Stimulated activated CD8-positive, alpha-beta memory T cell treated with anti-CD3 and anti-CD28 coated beads, Interleukin-7, amount 100 ng/mL, for 4 hours (primary cell): ENCODE measurements at places on chromosomes 2 and 18.

DNA sequence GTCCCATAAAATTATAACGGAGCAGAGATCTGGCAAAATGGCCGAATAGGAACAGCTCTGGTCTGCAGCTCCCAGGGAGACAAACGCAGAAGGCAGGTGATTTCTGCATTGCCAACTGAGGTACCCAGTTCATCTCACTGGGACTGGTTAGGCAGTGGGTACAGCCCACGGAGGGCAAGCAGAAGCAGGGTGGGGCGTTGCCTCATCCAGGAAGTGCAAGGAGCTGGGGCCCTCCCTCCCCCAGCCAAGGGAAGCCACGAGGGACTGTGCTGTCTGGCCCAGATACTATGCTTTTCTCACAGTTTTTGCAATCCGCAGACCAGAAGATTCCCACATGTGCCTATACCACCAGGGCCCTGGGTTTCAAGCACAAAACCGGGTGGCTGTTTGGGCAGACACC lies 22.8 kb downstream of the ICA1L start:
- DNase-seq: no peak

GRCh38 chr2:101574622-101575021 lies 99.7 kb upstream of the RFX8 start:
- no peak for DNase-seq

GRCh38 chr2:219461047-219461514 lies 26.4 kb downstream of the SPEG start:
- DNase-seq: no peak

DNA sequence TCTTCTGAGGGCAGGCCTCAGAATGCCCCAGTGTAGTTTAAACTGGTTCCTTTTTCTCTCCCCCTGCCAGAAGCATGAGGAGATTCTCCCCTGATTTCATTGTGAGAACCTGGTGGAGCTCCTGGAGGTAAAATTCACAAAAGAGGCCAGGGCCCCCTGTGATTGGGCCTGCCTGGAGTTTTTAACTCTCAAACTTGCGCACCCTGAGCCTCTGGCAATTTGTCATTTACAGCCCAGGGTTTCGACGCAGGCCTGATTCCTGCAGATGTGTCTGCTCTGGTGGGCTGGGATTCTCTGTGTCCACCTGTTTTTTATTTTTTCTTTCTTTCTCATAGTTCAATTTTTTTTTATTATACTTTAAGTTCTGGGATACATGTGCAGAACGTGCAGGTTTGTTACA lies 157.9 kb downstream of the ASB1 start:
- DNase-seq: no peak

- no peak for DNase-seq
Observed at GRCh38 chr18:24189664-24190346, 50.9 kb downstream of the CABYR start.

DNA sequence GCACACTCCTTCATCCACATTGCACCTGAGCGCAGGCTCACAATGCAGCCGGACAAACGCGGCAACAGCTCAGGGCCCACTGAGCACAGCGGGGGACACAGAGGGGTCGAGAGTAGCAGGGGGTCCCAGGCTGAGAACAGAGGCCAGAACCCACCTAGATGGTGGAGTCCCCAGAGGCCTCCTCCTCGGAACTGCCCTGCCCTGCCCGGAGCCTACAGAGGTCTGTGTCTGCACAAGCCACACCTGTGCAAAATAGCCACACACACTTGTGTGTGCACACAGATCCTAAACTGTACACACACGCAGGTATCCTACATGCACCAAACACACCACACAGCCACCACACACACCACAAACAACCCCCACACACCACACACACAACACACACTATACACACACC lies 72.8 kb downstream of the TMEM18 start:
- no peak for DNase-seq

DNA sequence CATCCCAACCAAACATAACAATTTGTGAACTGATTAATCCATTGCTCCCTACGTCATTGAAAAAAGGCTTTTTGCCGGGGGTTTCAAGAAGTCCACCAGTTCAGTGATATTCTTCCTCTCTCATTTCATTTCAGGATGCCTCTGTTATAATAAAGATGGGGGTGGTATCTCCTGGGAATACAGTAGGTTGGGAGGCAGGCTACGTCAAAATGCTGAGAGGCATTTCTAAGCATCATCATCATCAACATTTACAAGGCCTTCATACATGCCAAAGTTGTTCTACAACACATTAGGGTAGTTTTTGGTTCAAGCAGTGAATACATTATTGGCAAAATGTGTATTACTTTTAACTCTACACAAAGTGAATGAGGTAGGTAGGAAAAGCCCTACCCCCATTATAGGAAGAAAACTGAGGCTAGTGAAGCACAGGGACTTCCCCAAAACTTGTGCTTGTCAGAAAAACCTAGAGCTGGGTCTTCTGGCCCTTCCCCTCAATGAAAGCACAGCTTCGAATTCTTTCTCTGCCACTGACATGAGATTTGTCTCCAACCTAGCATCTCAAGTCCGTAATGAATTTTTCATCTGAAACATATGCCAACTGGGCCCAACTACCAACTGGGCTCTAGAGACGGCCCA lies 11.3 kb downstream of the OSR1 start:
- DNase-seq: no peak

DNA sequence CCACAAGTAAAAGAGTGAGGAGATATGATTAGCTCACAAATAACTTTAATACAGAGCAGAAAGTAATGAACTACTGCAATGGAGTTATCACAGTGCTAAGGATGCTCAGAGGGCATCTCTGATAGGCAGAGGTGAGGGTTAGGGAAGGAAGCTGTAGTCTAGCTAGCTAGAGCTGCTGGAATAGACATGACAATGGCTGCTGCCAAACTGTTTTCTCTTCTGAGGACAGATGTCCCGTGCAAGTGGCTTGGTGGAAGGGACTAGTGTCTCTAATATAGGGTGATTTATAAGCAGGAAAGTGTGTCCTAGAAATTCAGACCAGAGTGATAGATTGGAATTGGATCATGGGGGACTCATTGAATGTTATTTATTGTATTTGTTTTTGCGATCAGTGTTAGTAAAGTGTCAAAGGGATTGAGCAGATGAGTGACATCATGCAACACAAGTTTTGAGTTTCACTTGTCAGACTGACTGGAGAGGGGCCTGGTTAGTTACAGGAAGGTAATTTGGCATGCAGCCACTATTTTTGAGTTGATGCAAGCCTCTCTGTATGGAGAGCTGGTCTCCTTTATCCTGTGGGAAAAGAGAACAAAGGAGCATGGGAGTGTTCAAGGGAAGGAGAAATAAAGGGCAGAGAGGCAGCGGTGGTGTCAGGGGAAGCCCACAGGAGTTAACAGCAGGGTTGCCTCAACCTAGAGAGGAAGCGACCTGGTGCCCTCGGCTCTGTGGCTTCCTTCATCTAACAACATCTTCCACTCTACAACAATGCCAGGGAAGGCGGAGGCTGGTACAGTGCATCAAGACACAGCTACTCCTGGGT lies 1.9 kb downstream of the CTLA4 start:
- no peak for DNase-seq
